ENCODE measurements at places on chromosomes 1 and 21.

DNA sequence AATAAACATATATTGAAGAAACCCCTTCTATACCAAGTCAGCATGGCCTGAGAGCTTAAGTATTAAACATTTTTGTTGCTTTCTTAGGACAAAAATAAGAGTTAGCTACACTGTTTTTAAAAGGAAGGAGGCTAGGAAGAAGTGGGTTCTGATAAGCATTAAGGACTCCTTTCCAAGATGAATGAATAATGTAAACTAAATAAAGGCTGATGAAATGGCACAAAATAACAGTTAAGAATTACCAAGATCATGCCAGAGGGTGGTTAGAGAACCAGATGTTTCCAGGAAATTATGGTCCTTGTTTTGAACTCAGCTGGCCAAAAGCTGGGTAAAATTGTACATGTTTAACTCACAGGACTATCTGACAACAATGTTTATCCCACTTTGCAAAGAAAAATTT, 114.1 kb upstream of the ETS2 start:
- no peak for DNase-seq

GRCh38 chr21:33332143-33332542, 7.4 kb downstream of the IFNAR1 start:
- no peak for DNase-seq

- no peak for DNase-seq
Measured at GRCh38 chr1:67051196-67051595, 2.8 kb downstream of the SLC35D1 start.

GRCh38 chr1:23224739-23225648, 7.7 kb upstream of the HTR1D start:
- no peak for DNase-seq

GRCh38 chr1:39901464-39901713, 328 bp downstream of the MYCL start:
- no peak for DNase-seq
